ENCODE measurements at places on chromosomes 6 and 20.

GRCh38 chr6:82954937-82955577 is 110.6 kb downstream of the UBE3D start:
- no peak for DNase-seq

GRCh38 chr20:48808382-48809034 is 19.3 kb downstream of the PREX1 start:
- no peak for DNase-seq

GRCh38 chr6:150684161-150684560 is 84.5 kb downstream of the PLEKHG1 start:
- no peak for DNase-seq

DNA sequence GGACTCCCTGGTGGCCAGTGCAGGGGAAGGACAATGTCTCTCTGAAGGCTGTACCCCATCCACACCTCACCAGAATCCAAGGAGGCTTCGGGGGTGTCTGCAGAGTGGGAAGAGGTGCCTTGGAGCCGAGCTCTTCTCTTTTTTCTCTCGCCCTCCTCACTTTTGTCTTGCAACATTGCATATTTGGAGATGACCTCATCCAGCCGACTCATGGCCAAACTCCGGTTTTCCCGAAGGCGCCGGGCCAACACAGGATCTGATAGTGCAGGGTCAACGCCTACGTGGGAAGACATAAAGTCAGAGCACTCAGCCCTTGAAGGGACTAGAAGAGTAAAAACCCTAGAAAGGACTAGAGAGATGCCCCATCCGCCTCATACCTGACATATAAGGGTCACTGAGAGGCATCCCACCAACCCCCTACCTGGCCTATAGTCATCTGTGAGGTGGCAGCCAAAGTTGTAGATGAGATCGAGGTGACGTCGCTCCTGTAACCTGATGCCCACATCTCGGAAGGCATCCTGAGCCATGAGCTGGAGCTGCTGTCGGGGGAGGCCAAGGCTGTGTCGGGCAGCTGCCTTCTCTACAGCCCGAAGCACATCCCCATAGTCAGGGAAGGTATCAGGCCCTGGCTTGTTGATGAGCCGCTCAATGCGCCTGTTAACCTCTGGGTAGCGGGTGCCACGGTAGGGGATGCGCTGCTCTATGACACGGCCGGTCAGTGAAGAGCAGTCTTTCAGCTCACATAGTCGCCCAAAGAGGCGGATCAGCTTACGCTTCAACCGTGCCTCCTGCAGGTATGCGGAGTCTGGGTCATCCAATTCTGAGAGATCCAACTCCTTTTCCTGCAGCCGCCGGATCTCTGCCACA is 3.0 kb upstream of the ZBTB22 start:
- no peak for DNase-seq

GRCh38 chr6:156557251-156557910 is 219.8 kb upstream of the ARID1B start:
- DNase-seq, result no peak

DNA sequence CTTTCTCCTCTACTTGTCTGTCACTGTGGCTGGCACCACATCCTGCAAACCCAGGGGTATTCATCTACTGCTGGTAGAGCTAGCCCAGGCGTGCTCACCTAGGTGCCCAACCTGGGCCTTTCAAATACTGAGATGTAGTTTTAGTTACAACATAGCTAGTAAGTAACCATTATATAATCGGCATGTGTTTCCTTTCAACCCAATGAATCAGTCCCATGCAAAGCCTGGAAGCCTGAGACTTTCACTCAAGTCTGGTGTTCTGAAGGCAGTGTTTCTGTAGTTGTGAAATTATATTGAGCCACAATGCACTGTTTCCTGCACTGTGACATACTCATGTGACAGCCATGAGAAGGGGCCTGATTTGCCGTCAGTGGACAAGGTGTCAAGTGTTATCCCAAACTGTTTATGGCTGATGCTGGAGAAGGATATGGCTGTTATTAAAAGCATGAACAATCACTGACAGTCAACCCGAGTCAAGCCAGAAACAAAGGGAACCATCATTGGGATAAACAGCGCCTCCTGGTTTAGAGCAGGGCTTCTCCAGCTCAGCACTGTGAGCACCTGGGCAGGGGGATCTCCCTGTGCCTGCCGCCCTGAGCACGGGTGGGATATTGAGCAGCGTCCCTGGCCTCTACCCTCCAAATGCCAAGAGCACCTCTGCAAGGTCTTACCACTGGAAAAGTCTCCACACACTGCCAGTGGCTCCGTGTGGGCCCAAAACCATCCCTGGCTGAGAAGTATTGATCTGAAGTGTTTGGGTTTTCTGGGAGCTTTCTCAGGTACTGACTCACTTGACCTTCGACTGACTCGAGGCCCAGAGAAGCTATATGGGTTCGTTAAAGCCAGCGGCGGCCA is 1.6 kb downstream of the PSMA7 start:
- DNase-seq, result no peak

DNA sequence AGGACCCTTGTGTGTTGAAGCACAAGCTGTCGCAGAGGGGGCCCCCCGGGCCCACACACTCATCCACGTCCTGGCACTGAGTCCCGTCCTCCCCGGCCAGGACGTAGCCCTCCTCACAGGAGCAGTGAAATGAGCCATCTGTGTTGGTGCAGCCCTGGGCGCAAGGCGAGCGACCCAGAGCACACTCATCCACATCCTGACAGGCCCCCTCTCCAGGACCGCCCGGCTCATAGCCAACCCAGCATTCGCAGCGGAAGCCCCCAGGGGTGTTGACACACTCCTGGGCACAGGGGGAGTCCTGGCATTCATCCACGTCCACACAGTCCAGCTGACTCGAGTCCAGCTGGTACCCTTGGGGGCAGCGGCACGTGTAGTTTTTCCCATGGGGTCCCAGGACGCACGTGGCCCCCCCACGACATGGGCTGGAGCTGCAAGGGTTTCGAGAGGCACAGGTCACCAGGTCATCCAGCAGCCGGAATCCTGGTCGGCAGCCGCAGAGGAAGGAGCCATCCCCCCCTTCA is 1.2 kb downstream of the CD93 start:
- no peak for DNase-seq

GRCh38 chr6:22247916-22248482 is 48.8 kb downstream of the PRL start:
- DNase-seq, result no peak

- DNase-seq, result no peak
Measured at GRCh38 chr6:137707038-137707589, 159.9 kb upstream of the TNFAIP3 start.

- no peak for DNase-seq
Measured at GRCh38 chr6:26041946-26042345, 45.3 kb upstream of the HFE start.

DNA sequence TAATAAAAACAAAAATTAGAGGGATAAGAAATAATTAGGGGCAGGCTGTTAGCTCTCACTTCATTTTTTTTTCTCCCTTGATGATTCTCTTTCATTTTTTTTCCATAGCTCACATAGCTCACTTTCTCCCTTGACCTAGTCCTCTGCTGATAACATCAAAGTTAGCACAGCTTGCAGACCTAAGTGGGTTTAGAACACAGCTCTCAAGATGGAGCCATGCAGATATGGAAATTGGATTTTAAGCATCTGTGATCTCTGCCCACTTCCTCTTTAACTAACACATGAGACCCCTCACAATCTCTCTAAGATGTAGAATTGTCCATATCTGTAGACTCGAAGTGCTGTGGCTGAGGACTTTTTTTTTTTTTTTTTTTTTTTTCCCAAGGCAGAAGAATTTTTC is 257.1 kb downstream of the SOX4 start:
- no peak for DNase-seq

DNA sequence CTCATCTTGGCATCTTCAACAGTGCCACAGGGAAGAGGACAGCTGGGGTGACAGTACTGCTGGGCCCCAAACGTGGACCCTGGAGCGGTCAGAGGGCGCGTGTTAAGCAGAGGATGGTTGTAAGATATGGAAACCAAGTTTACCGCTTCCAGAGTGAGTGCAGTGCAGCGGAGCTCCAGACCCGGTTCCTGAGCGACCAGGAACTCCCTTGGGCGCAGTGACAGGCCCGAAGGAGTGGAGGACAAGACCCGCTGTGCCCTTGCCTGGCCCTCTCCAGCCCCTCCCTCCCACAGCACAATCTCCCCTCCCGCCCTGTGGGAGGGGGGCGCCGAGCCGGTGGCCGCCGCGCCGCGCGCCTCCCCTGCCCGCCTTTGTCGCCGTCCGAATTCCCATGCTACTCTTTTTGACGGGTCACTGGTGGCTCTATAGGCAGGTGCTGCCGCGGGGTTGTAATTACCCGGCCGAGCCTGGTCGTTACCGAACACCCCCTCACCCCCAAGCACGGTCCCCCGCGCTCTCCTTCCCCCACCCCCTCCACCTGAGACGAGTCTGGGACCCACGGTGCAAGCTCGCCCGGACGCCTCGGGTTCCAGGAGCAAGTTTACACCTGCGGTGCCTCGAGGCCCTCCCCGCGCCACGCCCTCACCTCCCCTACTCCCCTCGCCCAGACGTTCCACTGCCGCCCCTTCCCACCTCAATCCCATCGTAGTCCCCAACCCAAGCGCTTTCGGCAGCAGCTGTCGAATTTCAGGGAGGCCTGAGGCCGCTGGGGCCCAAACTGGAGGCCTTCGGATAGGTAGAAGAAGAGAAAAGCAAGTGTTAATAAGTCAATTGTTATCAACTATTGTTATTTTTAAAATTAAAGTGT is 3.9 kb downstream of the NR2E1 start:
- no peak for DNase-seq
